ENCODE measurements at places on chromosomes 12 and 14. TPM values are rescaled to one million over a fixed set of nuclear protein-coding genes. Genes with fewer than 3 reads are reported as not detected.

DNA sequence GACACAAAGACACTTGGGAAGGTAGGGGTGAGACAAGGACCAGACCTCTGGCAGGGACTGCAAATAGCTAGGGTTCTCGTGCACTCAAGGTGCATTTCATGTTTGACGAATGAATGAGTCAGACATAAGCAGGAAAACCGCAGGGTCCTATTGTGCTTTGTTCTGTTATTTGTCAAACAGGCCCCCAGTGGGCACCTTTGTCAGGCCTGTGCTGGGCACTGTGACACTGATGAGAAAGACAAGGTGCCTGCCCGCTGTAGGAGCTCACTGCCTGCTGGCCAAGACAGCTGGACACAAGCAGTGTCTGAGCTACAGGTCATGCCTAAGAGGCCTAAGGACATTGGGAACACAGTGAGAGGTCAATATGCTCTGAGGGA is 2.3 kb downstream of the OTUB2 start:
- DNase-seq, result peak; percentile 29

- no peak for DNase-seq
These were observed 154.0 kb downstream of the PIWIL1 start for GRCh38 chr12:130491421-130492357.

DNA sequence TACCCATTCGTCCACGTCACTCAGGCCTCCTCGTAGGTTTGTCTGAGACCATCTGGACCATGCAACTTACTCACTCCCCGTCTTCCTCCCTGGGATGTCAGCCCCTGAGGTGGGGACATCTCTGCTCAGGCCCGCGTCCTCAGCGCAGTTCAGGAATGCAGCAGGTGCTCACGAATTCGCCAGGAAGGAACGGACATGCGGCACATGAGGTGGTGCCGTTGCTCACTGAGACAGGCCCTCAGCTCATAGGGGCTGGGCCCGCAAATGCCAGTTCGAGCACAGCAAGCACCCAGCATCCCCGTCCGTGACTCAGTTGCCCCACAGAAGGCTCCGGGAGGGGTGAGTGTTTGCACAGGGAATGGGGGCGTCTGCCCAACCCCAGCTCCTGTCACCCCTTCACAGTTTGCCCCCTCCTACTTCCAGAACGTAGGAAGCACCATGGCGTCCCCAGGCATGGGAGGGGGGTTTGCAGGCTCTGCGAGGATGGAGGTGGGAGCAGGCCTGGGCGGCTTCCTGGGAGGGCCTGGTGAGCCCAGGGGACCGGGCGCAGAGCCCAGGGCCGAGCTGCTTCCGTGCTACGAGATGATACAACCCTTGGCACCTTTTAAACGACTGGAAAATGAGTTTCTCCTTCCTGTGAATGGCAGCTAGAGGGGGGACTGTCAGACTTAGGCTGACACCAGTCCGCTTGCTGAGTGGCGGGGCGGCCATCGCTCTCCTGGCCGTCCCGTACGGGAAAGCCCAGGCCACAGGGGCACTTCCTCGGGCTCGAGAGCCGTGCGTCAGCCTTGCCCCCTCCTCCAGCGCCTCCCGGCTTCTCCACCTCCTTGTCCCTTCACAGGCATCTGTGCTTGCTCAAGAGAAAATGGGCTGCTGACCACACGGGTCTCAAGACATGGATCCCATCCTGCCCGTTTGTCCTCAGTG is 6.9 kb downstream of the GALNT9 start:
- DNase-seq, result no peak

DNA sequence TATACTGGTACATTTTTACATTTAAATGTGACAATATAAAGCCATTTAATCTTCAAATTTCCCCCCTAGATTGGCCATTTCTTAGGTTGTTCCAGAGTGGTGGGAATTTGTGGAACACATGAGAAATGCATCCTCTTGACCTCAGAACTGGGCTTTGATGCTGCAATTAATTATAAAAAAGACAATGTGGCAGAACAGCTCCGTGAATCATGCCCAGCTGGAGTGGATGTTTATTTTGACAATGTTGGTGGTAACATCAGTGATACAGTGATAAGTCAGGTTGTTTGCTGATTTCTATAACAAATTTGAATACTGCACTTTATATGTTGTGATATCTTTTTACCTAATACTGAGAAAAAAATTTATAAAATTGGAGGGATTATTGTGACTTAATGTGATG is 7.6 kb upstream of the ZNF410 start:
- DNase-seq, result no peak

DNA sequence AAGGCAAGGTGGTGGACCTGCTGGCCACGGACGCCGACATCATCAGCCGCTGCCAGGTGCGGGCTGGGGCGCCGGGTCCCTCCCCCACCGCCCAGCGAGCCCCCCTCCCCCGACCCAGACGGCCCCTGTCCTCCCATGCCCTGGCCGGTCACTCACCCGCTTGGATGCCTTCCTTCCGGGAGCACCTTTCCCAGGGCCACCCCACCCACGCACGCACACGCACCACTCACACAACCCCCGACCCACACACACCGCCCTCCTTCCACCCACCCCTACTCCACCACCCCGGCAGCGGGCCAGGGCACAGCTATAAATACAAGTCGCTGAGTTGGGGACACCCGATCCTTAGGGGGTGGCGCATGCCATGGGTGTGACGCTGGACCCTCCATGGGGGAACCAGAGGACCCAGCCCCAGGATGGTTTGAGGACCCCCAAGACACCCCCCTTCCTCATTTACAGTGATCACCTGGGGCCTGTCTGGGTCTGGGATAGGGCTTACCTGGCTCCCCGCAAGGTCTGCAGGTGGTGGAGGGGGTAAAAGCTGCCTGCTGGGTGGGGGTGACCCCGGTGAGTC is 465 bp downstream of the ADSS1 start:
- DNase-seq, result peak; percentile 79

GRCh38 chr12:52086366-52086765 is 6.9 kb downstream of the SMIM41 start:
- no peak for DNase-seq

DNA sequence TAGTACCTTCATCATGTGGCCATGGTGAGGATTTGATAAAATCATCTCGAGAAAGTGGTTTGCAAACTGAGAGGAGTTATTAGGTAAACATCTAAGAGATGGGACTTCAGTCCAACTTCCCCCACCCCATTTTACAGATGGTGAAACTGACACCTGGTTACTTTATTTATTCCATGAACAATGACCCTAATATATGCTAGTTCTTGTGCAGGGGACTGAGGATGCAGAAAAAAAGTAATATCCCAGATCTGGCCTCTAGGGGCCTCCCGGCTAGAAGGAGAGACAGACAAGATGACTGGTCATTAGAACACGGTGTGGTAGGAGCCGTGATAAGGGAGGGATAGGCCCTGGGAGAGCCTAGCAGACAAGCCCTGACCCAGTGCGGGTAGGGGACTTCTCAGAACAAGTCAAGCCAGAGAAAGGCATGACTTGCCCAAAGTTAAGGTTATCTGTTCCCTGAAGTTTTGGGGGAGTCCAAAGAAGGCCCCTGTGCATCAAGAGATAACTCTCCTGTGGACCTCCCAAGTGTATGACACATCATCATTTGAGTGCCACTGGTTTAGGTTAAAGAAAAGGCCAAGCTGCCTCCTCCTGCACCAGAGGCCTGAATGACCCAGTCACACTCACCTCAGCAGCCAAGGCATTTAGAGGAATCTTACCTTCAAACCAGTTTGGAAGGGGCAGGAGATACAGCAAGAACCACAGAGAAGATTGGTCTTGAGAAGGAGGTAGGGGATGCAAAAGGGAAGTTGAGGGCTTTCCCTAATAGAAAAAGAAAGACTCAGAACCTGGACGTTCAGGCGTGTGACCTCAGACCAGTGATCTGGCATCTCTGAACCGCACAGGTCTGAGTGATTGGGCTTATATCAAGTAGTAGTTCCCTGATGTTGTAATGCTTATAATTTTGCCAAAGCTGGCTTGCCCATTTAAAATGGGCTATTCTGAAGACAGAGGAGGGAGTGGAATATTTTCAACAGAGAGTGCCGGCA is 1.6 kb downstream of the CMKLR1 start:
- DNase-seq, result no peak

DNA sequence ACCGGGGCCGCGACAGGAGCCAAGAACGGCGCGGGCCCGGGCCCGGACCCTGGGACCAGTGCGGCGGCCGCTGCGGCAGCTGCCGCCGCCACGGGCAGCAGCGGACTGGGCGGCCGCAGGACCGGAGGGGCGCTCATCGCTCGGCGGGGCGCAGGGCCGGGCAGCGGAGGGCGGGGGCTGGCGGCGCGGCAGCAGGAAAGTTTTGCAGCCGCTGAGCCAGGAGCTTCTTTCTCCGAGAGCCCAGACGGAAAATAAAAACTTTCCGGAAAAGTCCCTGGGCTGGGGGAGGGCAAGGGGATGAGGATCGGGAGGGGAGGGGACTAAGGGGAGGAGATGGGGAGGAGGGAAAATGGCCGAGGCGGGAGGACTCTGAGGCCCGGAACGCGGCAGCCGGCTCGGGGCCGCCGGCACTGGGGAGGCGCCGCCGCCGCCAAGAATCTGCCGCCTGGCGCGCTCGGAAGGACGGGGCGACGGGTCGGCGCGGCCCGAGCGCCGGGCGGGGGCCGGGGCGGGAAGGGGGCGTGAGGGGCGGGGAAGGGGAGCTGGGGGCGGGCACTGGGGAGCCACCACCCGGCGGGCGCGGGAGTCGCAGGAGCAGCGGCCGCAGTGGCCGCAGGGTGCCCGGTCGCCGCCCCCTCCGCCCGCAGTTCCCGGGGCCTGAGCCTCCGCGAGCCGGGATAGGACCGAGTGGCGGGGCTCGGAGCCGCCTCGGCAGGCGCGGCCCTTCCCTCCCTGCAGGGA is at the start of gene PRKD1:
Gene PRKD1, minus strand, starts transcription at position 472 of the 741 bp plus-strand sequence.
- peak; percentile 89 for DNase-seq

PDE3A gene
- polyA plus RNA-seq, result 29.9 TPM

- no peak for DNase-seq
These were observed 19.1 kb downstream of the SINHCAF start for GRCh38 chr12:31306866-31307265.

- no peak for DNase-seq
These were observed 531.1 kb downstream of the NRXN3 start for GRCh38 chr14:78701246-78701645.

- peak; percentile 44 for DNase-seq
These were observed 10.1 kb upstream of the ALDH2 start for GRCh38 chr12:111756681-111757080.

GRCh38 chr12:118541071-118541470 is 164.7 kb downstream of the SUDS3 start:
- DNase-seq, result no peak

DNA sequence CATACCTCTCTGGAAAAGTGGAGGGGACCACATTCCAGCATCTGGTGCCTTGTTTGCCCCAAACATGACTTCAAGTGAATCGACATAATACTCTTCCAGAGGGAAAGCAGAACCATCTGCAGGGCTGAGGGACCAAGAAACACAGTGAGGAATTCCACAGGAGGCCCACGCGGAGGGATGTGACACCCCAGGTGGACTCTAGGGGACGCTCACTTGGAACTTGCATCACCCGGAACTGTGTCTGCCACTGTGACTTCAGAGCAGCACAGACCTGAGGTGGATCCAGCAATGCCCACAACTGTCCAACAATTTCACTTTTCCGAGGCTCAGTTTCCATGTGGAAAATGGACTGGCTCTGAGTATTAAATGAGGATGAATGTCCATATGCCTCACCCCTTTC is 14.3 kb upstream of the CLMN start:
- no peak for DNase-seq

GUCY2C gene
- polyA plus RNA-seq, result 0.02 TPM

GRCh38 chr12:5525783-5526367 is 94.0 kb downstream of the NTF3 start:
- no peak for DNase-seq

CPNE6 gene
- 0.16 TPM for polyA plus RNA-seq

- DNase-seq, result no peak
These were observed 46.3 kb downstream of the NTS start for GRCh38 chr12:85920324-85920947.

- no peak for DNase-seq
These were observed 36.3 kb upstream of the MGAT4C start for GRCh38 chr12:86292480-86292879.

TAS2R43 gene
- polyA plus RNA-seq, result not detected

DNA sequence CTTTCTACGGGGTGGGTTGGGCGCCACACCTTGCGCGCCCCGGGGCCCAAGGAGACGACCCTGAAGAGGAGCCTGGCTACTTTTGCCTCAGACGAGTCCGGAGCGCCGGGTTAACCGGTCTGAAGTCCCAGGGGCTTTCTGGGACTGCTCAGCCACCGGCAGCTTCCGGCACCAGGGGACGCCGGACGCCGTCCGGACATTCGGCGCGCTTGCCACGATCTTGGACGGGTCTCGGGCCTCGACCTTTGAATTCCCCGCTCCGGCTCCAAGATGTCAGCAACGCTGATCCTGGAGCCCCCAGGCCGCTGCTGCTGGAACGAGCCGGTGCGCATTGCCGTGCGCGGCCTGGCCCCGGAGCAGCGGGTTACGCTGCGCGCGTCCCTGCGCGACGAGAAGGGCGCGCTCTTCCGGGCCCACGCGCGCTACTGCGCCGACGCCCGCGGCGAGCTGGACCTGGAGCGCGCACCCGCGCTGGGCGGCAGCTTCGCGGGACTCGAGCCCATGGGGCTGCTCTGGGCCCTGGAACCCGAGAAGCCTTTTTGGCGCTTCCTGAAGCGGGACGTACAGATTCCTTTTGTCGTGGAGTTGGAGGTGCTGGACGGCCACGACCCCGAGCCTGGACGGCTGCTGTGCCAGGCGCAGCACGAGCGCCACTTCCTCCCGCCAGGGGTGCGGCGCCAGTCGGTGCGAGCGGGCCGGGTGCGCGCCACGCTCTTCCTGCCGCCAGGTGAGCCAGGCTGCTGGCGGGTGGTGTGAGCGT is at the start of gene ACOT4:
Gene ACOT4, plus strand, starts transcription at position 184 of the 760 bp plus-strand sequence. Its CDS starts 87 bp downstream, at position 271.
- peak; percentile 68 for DNase-seq

All from right cardiac atrium (tissue), 5 donors.